IPS-NIHi11 (cell line): ENCODE measurements at places on chromosomes 5 and 9.
A peak's percentile ranks its signal among the peaks of the same experiment; 100 is the strongest.

GRCh38 chr9:103082494-103082893 lies 87.4 kb downstream of the CYLC2 start:
- DNase-seq, result no peak

- no peak for DNase-seq
Observed at GRCh38 chr5:176588297-176588696, 21.7 kb downstream of the GPRIN1 start.

DNA sequence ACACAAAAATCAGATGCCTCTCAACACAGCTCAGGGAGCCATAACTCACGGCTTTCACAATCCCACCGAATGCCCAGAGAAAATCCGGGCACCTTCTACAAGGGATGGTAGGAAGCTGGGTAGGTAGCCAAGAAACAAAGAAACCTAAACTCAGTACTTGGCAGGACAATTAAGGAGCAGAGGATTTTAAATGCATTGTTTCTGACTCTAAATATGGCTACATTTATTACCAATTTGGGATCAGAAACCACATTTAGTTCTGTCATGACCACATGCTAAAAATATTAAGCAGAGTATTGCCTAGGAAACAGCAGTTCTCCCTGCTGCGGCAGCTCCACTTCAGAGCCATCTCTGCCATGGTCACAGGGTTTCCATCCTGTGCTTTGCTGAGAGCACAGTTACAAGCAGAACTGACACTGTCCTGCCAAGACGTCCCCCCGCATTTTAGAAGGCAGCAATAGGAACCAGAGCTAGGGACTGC lies 57.5 kb downstream of the SIL1 start:
- DNase-seq, result no peak

DNA sequence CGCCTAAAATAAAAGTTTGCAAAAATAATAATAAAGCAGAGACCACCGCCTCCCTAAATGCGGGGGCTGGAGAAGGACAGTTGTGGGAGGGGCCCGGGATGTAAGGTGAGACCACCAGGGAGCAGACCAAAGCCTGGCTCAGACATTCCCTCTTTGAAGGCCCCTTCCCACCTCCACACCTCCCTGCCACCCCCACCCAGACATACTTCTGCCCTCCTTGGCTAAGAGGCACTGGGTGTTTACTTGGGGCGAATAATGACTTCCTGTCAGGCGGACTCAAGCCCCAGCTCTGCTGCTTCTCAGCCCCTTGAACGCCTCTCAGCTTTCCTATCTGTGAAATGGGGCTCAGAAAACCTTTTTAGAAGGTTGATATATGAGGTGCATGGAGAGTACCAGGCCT lies 58.8 kb upstream of the GGTA1 start:
- DNase-seq, result no peak

DNA sequence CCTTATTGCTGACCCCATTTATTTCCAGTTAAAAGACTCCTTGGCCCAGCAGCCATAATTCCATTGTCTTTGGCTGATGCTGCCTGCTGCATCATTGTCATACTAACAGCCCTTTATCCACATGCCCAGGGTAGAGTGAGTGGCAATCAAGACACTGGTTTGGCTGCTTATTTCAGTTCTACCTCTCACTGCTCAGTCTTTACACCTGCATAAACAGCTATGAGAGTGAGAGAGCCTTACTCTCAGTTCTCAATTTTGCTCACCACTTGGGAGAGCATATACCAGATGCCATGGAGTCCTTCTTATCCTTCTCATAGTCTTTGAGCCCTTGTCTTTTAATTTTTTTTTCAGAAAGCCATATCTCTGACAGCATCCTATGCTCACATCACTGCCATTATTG lies 596.9 kb upstream of the CYLC2 start:
- DNase-seq, result no peak

DNA sequence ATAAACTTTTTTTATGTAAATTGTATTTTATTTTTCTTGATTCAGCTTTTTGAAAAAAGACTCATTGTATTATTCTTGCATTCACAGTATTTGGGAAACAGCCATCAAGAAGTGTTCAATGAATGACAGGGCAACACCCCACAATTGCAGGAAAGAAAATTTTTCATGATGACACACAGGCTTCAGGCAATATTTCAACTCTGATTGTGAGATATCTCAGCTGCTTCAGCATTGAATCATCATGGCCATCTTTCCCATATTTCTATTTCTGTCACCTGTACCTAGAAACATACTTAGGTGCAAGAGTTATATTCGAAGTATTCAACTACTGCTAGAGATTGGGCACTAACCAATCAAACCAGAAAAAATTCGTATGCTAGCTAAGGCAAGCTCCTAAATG lies 446.0 kb downstream of the ISL1 start:
- no peak for DNase-seq

DNA sequence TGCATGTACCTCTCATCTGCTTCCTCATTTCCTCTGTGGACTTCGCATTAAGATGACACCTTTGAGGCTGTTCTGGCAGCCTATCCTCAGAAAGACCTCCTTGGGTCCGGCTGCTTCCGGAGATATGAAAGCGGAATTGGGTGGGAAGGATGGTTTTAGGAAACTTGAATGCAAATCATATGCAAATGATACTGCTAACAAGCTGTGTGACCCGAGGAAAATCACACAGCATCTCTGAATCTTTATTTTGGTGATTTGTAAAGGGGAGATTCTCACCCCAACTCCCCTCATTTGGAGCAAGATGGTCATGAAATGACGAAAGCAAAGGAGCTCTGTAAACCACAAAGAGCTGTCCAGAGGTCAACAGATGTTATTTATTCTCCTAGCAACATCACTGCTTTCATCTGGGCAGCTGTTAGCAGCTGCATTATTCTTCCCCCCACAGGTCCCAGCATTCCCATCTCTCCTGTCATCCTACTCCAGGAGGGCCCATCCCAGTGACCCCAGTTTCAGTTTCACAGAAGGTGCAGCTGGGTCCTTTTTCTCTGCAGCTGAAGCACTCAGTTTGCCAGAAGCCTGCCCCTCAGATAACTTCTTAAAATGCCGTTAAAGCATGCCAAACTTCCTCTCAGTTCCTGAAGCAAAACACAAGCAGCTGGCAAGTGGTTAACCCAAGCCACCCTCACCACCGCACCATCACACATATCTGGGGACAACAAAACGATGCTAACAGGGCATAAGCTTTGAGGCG lies 269.5 kb downstream of the SEC61B start:
- DNase-seq, result no peak

DNA sequence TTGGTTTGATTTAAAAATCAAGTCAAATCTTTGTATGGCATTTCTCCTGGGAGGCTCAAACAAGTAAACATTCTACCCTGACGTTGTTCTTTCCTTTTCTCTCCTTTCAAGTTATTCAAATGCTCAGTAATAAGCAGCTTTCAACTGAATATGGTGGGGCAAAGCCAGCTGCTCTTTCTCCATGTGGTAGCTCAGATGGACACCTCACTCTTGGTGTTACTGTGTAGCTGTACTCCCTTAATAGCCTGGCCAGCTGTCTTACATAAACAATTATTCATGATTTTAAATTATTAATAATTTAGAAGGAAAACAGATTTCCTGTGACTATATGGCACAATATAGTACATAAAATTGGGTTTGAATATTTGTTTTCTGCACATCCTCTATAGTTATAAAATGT lies 165.2 kb downstream of the PDE4D start:
- no peak for DNase-seq

DNA sequence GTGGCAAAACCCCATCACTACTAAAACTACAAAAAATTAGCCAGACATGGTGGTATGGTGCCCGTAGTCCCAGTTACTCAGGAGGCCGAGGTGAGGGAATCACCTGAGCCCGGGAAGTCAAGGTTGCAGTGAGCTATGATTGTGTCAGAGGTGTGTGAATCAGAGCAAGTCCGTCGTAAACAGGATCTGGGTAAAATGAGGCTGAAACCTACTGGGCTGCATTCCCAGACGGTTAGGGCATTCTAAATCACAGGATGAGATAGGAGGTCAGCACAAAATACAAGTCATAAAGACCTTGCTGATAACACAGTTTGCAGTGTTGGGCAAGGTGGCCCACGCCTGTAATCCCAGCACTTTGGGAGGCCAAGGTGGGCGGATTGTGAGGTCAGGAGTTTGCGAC lies 1.9 kb upstream of the CLTB start:
- no peak for DNase-seq

- DNase-seq, result no peak
Observed at GRCh38 chr9:121720311-121721057, 69.0 kb downstream of the DAB2IP start.

GRCh38 chr5:36462295-36463021 lies 143.9 kb upstream of the SLC1A3 start:
- no peak for DNase-seq

DNA sequence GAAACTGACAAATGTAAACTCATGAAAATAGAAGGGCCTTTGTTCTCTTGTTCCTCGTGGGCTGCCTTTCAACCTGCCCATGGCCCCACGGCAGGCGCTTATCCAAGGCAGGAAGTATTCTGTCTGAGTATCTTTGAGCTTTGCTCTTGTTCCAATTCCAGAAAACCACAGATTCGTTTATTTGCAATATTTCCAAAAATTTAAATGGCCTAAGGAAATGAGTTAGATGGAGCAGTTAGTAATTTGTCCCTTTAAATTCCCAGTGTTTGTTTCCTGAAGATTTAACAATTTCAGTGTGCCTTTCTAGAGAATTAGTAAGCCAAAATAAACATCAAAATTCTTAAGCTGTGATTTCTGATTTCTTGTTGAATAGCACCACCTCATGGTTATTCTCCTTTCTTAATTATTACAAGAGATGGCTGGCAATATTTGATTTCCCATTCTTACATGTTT lies 299.4 kb upstream of the RASA1 start:
- no peak for DNase-seq

DNA sequence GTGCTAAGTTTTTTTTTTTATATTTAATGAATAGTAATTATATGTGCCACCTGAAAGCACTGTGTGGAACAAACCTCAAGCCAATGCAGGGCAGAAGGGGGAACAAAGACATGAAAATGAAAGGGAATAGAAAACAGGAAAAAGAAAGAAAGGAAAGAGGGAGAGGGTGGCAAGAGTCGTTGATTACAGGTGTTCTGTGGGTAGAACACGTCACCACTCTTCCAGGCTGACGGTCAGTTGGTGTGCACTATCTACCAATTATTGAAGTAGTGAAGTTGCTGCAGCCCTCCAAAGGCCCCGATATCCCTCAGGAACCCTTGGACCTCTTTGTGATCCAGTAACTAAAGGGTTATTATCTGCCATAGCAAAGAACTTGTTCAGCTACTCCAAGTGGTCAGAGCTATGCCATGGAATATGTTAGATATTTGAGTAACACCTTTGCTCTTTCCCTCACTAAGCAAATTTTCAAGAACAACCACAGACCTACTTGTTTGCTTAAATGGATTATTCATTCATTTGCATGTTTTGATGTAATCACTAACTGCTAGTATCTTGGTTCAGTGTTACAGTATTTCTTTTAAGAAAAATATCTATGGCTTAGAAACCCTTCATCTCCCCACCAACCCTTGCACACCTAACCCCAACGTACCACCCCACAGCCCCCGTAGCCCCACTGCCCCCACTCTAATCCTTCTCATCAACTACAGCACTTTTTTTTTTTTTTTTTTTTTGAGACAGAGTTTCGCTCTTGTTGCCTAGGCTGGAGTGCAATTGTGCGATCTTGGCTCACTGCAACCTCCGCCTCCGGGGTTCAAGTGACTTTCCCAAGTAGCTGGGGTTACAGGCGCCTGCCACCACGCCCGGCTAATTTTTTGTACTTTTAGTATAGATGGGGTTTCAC lies 31.3 kb downstream of the FYB1 start:
- no peak for DNase-seq

DNA sequence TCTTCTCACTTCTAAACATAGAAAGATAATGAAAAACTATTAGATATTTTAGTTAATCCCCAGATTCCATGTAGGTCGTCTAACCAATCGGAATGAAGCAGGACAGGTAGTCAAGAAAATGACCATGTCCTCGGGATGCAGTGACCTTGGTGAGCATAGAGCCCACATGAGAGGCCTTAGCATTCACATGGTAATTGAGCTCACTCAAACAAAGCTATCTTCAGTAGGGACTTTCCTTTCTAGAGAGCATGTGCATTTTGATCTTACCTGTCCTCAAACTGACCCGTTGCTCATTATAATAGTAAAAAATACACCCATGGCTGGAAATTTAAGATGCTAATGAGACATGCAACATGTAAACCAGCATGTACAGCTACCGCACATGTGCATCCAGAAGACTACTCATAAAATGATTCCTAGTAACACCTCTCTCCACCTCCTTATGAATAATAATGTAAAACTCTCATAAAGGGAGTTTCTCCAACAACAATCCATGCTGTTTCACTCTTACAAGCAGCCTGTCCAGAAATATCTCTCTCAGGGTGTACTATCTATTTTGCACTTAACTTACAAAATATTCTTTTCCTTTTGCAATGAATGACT lies 274.0 kb upstream of the CDH9 start:
- peak; percentile 19 for DNase-seq

- DNase-seq, result no peak
Observed at GRCh38 chr9:82565188-82565969, 497.6 kb downstream of the RASEF start.

DNA sequence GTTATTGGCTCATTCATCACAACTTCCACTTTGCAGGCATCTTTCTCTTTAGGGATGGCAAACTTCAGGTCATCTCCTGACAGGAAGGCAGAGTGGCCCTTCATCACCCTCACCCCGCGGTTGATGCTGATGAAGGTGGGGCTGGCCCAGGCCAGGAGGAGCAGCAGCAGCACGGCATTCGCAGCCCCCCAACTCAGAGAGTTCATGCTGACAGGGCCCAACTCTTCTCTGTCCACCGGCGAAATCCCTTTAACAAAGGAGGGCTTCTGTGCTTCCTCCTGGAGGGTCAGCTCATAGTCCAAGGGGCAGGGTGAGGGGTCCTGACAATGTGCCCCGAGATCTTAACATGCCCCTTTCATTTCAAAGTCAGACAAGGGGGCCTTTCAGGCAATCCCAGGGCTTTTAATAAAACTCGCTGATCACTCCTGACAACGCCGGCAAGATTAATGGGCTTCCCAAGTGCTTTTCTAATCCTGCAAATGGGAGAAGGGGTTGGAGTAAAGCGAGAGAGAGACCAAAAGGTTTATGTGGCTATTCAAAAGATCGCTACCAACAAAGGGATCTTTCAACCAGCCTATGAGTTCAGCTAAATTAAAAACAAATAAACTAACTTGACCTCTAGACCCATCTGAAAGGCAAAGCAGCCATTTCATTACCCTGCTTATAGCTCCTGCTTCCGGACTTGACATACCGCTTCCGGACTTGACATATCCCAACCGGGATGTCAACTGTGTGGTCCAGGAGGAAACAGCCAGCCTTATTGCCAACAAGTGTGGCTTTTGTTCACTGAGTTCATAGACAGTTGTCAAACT lies 41.2 kb downstream of the FREM1 start:
- DNase-seq, result no peak

DNA sequence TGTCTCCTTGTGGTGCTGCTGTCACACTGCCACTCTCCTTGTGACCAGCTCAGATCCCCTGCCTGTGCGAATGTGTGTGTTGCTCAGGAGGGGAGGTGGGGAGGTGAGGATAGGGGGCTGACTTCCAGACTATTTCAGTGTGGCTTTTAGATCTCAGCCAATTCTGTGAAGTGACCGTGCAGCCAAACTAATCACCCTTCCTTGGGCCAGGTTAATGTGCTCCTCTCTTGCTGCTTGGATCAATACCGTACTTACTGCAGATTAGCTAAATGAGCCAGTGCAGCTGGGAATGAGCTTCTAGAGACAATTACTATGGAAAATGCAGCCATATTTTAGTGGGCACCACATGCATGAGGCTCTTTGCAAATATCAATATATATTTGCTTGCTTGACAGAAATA lies 206.0 kb downstream of the MELK start:
- DNase-seq, result no peak
